ENCODE measurements at places on chromosomes 1 and 21.

DNA sequence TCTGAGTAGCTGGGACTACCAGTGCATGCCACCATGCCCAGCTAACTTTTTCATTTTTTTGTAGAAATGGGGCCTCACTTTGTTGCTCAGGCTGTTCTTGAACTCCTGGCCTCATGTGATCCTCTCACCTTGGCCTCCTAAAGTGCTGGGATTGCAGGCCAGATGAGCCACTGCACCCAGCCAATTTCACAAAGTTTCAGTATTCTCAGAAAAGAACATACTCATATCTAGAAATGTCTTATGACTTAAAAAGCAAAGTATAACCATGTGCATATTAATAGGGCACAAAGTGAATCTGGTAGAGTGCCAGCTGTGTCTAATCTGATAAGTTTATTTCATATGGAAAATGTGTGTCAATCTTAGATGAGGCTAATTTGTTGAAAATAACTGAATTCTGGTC, 87.5 kb upstream of the CACYBP start:
- H3K4me3 ChIP-seq: no peak overlapping the region
- no peaks in the 10 kb centered on the region for H3K27me3 ChIP-seq
- no peaks in the 10 kb centered on the region for H3K36me3 ChIP-seq
- no peak overlapping the region for H3K27ac ChIP-seq

DNA sequence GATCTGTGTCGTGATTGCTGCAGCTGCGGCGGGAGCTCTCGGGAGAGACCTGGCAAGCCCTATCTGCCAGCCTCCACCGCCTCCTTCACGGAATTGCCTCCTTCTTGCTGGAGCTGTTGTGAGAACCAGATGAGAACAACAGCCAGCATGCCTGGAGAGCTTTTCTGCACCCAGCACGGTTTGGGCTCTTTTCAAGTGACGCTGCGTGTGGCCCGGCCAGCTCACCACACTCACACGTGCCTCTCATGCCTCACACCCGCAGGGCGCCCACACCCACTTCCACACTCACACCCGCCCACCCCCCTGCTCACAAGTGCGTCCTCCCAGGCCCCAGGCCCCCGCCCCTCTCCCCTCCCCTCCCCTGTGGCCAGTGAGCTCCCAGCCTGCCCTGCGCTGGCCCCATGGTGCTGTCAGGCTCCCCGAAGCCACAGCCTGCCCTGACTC, 135.7 kb upstream of the RUNX3 start:
- no peak overlapping the region for H3K4me3 ChIP-seq
- H3K36me3 ChIP-seq: no peaks in the 10 kb centered on the region
- peaks cover 61% of the 10 kb centered on the region for H3K27me3 ChIP-seq
- no peak overlapping the region for H3K27ac ChIP-seq
- H3K4me1 ChIP-seq: peaks cover 2% of the 10 kb centered on the region
- DNase-seq: no peak

DNA sequence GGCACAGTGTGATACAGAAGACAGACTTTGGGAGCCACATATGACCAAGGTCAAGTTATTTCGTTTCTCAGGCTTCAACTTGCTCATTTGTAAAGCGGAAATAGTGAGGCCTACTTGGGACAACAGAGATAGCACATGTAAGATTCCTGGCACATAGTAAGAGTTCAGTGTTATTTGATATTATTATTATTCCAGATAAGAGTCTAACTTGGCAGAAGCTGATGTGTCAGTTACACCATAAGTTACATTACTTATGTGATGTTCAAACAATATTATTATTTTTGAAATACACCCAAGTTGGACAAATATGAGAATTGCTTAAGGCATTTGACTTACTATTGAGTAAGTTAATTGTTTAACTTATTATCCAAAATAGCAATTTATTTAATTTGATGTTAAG, 10.2 kb upstream of the CYP4X1 start:
- H3K27ac ChIP-seq: no peak overlapping the region
- H3K27me3 ChIP-seq: no peaks in the 10 kb centered on the region
- DNase-seq: no peak
- H3K4me1 ChIP-seq: no peaks in the 10 kb centered on the region

DNA sequence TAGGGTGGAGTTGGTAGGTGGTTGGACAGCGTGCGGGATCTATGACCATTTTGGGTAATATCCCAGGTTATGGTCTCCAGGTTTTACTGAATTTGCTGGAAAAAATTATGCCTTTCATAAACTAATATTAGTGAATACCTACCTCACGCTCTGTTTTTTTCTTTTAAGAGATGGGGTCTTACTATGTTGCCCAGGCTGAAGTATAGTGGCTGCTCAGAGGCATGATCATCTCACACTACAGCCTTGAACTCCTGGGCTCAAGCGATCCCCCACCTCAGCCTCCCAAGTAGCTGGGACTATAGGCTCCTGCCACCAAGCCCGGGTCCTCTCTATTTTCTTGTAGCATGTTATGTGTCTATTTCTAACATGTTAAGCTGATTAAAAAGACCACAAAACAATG, 100.2 kb downstream of the RHOU start:
- no peak overlapping the region for H3K4me3 ChIP-seq
- H3K27ac ChIP-seq: no peak overlapping the region
- DNase-seq: no peak
- no peaks in the 10 kb centered on the region for H3K27me3 ChIP-seq
- H3K36me3 ChIP-seq: no peaks in the 10 kb centered on the region
- peaks cover 34% of the 10 kb centered on the region for H3K4me1 ChIP-seq

GRCh38 chr1:82843876-82844275, 1043.1 kb downstream of the ADGRL2 start:
- H3K4me1 ChIP-seq: peaks cover 2% of the 10 kb centered on the region
- no peaks in the 10 kb centered on the region for H3K27me3 ChIP-seq
- H3K36me3 ChIP-seq: no peaks in the 10 kb centered on the region
- no peak overlapping the region for H3K4me3 ChIP-seq

- peak overlapping the region; percentile 99 for H3K27ac ChIP-seq
- no peak for DNase-seq
- H3K4me3 ChIP-seq: no peak overlapping the region
- H3K27me3 ChIP-seq: no peaks in the 10 kb centered on the region
- no peaks in the 10 kb centered on the region for H3K36me3 ChIP-seq
Observed at GRCh38 chr1:7301664-7301981, 469.5 kb upstream of the VAMP3 start.

DNA sequence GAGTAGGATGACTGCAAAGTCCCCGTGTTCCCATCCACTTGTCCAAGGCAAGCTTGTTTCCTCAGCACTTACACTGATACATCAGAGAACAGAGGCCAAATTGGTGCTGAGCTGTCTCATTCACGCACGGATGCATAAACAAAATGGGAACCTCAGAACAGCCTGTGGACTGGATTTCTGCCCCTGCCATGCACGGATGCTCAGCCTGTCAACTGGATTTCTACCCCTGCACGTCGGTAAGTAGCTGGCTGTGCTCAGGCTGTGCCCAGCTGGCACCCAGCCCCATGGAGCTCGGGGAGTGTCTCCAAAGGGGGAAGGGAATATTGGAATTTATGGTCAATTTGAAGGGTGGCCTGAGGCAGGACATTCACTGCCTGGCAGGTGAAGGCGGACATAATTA, 40.8 kb upstream of the TMPRSS2 start:
- no peaks in the 10 kb centered on the region for H3K4me1 ChIP-seq
- no peaks in the 10 kb centered on the region for H3K36me3 ChIP-seq
- H3K27me3 ChIP-seq: peaks cover 54% of the 10 kb centered on the region
- H3K4me3 ChIP-seq: no peak overlapping the region

- H3K27me3 ChIP-seq: no peaks in the 10 kb centered on the region
- H3K4me3 ChIP-seq: no peak overlapping the region
- peaks cover 26% of the 10 kb centered on the region for H3K36me3 ChIP-seq
- H3K4me1 ChIP-seq: no peaks in the 10 kb centered on the region
- no peak overlapping the region for H3K27ac ChIP-seq
Observed at GRCh38 chr1:109312978-109313775, 6.4 kb upstream of the MYBPHL start.

DNA sequence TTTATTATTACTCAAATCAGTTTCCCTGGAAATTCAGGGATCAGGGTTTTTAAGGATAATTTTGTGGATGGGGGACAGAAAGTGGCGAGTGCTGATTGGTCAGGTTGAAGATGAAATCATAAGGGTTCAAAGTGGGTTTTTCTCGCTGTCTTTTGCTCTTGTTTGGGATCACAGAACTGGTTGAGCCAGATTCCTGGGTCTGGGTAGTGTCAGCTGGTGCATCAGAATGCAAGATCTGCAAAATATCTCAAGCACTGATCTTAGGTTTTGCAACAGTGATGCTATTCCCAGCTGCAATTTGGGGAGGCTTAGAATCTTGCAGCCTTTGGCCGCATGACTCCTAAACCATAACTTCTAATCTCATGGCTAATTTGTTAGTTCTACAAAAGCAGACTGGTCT, 9.3 kb downstream of the CHI3L2 start:
- no peak overlapping the region for H3K4me3 ChIP-seq
- H3K36me3 ChIP-seq: no peaks in the 10 kb centered on the region
- no peaks in the 10 kb centered on the region for H3K4me1 ChIP-seq
- no peaks in the 10 kb centered on the region for H3K27me3 ChIP-seq

- H3K36me3 ChIP-seq: no peaks in the 10 kb centered on the region
- peaks cover 47% of the 10 kb centered on the region for H3K27me3 ChIP-seq
- DNase-seq: no peak
- H3K27ac ChIP-seq: no peak overlapping the region
- no peak overlapping the region for H3K4me3 ChIP-seq
- H3K4me1 ChIP-seq: no peaks in the 10 kb centered on the region
Observed at GRCh38 chr1:111976332-111976731, 13.1 kb downstream of the KCND3 start.

All from mesenchymal stem cell (in vitro differentiated cells and primary cell).